ENCODE measurements at places on chromosomes 2 and 18.

DNA sequence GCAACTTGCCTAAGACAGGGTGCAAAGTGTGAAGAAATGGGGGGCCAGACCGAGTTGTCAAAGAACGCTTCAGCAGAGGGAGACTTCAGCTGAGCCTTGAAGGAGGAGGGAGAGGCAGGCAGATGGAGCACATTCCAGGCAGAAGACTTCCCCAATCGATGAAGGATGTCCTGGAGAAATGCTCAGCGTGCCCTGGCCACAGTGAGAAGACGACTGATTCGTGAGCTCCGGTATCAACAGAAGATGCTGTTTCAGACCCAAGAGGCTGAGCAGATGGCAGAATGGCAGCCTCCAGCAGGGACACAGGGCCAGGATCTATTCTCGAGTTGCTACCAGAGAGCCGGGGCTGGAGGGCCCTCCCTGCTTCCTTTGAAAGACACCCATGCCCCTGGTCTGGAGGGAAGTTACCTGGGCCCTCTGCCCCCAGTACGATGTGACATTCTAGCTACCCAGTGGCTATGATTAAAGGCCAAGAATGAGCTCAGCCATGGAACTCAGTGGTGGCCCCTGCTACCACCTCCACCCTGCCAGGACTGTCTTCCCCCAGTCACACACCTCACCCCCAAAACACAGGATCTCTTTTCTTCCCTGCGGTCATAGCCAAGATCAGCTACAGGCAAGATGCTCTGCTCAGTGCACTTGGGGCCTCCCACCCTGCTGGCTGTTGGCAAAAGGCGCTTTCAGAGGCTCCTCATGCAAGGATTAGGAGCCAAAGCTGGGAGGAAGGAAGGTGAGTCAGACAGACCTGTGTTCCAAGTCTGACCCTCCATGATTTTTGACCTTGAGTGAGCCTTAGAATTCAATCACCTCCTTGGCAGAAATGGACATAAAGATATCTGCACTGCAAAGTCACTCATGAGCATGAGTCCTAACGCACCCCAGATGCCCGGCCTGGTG is 84.3 kb downstream of the TFCP2L1 start:
- DNase-seq, result no peak

GRCh38 chr2:71634567-71634966 is 181.2 kb downstream of the DYSF start:
- no peak for DNase-seq

GRCh38 chr18:28559511-28559910 is 382.6 kb upstream of the CDH2 start:
- no peak for DNase-seq

DNA sequence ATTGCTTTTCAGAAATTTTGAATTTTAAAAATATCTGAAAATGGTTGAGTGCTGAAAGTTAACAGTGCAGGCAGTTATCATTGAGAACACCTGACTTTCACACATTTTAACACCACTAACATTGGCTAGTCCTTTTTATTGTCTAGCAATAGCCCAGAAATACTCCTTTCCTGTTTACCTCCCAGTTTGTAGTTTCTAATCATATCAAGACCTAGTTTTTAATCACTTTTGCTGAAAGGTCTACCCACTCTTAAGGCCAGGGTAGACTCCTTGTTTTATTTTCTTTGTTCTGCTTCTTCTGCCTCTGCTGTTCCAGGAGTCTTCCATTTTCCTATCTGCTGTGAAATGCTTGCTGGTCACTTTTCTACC is 72.1 kb downstream of the UBE2E3 start:
- DNase-seq, result no peak

- DNase-seq, result no peak
These were observed 661.7 kb upstream of the NRXN1 start for GRCh38 chr2:51693640-51694039.

DNA sequence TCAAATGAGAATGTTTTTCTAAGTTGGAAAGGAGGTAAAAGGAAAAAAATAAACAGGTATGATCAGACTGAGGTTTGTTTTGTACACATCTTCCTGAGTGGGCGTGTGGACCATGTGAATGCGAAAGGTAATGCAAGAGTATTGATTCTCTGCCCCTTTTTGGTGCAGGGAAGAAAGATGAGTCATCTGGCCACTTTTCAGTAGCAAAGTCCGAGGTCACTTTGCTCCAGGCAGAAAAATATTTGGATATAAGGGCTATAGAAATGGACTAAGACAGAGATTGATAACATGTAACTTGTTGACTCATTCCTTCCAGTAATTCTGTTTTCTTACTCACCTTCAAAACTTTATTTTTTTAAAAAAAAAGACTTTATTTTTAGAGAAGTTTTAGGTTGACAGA is 130.5 kb downstream of the DSEL start:
- DNase-seq, result no peak

- DNase-seq, result no peak
These were observed 342.6 kb upstream of the FIGN start for GRCh38 chr2:164078421-164078820.

DNA sequence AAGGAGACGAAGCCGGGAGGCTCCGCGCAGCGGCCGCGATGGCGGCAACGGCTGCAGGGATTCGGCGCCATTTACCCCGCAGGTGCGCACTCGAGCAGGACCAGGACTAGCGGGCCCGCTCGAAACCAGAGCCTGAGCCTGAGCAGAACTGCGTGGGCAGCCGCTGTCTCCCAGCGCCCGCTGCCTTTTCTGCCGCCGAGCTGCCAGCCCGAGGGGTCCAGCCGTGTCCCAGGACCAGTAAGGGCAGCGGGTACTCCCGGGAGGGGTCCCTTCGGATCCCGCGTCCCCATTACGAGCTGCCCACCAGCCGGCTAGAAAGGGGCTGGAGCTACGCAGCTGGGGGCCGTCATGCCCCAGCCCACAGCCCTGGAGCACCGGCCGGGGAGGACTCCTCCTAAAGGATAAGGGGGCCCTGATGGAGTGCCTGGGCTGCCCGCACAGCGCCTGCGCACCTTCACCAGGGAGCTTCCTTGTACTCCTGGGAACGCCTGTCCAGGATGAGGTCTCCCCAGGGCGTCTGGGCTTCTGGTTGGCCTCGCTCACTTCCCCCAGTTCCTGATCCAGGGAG is 9.9 kb downstream of the ALPP start:
- DNase-seq, result no peak

GRCh38 chr2:12816379-12817306 is 99.9 kb downstream of the TRIB2 start:
- DNase-seq, result no peak

GRCh38 chr18:50409236-50409635 is 34.4 kb downstream of the SKA1 start:
- DNase-seq, result no peak

GRCh38 chr2:169109502-169110409 is 40.4 kb downstream of the DHRS9 start:
- peak; percentile 51 for DNase-seq

All from hematopoietic multipotent progenitor cell (in vitro differentiated cells).